Activated T-cell treated with anti-CD3 and anti-CD28 coated beads for 4 hours (primary cell): ENCODE measurements at places on chromosomes 3 and 15.

GRCh38 chr3:45787551-45787950 is 8.8 kb downstream of the SLC6A20 start:
- DNase-seq, result no peak

- DNase-seq, result no peak
These were observed 464.4 kb downstream of the SHQ1 start for GRCh38 chr3:72383883-72384282.

DNA sequence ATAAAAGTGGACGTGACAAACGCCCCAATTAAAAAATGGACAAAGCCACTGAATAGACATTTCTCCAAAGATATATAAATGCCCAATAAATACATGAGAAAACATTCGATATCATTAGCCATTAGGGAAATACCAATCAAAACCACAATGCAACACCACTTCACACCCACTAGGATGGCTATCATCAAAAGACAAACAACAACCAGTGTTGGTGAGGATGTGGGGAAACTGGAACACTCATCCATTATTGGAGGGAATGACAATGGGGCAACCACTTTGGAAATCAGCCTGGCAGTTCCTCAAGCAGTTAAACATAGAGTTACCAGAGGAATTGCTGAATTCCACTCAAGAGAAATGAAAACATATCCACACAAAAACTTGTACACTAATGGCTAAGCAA is 32.4 kb upstream of the FGD5 start:
- no peak for DNase-seq

DNA sequence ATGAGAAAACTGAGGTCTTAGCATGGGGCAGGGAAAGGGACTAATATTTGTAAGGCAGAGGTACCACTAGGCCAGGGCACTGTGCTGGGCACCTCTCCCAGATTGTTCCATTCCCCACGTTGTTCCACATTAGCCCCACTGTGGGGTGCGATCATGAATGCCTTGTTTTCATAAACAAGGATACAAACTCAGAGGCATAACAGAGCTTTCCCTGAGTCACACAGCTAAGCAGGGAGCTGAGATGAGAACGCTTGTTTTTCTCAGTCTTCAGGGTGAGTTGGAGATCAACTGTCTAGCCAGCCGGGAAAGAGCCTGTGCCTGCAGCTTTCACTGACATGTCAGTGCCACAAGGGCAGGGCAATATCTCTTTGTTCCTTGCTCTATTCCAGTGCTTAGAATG is 47.9 kb upstream of the ITGA11 start:
- DNase-seq, result no peak

DNA sequence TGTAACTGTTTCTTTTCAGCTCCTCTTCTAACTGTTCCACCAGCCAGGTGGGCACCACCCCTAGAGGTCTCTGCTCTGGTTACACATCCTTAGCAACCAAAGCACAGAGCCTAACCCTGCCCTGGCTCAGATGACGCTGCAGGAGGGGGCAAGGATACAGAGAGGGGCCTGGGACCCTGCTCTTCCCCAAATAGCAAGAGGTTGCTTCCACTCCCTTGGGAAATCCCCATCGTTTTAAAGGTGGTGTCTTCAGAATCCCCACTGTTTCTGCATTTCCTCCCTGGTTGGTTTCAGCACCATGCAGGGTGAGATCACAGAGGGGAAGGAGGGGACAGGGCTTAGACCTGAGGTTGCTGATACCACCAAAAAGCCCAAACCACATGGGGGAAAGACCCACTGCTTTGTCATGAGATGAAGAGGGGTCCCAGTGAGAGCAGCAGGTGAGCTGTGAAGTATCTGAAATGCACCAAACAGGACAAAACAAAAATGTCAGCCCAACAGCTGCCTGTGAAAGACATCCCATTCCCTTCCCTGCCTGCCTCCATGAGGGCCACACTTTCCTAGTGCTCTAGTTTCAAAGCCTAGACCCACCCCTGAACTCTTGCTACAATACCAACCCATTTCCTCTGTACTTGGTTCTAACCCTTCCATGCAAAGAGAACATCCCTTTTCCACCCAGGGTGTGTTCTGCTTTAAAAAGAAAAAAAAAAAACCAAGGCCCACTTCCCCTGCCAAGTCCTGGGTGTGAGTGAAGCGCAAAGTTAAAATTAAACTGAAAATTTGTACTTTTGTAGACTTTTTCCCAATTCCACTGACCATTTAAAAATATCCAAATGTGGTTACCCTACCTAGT is 29.0 kb downstream of the ANP32A start:
- DNase-seq, result peak; percentile 31

- peak; percentile 11 for DNase-seq
These were observed 87.0 kb upstream of the BOC start for GRCh38 chr3:113124256-113124830.

DNA sequence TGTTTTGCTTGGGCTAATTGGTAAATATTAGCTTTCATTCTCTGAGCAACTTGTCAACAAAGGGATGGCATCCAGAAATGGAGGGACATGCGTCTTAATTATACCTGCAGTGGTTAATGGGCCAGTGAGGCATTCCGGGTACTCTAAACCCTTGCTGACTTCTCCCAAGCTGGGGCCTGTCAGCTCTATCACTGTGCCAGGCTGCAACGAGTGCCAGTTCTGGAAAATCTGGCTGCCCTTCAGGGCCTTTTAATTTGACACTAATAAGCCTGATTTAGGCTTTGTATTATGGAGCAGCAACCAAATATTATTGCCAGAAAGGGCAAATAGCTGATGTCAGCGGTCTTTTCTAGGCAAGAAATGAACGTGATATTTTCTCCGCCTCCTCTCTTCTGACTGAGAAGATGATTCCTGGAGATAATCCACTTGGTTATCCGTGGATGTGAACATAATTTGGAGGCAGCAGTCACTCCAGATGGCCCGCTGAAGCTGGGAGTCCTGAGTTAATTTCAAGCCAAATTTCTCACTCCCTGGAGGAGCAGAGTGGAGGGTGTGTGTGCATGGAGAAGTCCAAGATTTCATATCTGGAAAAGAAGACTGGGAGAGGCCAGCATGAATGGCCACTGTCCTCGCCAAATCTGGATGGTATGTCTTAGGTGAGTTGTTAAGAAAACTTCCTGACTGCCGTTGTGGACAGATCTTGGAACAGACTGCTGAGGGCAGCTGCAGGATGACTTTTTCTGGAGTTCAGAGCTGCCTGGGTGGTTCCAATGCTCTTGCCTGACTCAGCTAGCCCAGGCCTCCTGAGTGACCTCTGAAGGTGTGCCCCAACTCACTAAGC is 44.4 kb upstream of the PSMD6 start:
- no peak for DNase-seq

DNA sequence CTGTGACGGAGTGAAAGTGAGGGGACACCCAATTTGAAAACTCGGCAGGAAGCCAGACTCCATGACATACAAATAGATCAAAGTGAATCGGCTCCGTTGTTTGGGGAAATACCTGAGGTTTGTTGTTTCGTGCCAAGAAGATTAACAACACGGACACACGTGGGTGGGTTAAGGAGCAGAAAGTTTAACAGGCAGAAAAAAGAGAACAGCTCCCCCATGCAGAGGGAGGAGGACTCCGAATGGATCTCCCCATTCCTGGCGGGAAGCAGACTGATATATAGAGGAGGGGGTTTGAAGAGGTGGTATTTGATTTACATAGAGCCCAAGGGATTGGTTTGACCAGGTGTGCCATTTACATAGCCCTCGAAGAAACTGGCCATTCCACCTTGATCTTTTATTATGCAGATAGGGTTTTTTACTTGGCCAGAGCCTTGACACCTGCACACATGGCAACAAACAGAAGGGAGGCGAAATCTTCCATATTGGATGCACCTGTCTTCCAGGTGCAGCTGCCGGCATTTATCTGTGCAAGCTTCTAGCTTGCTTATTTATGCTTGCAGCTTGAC is 4.8 kb upstream of the SACM1L start:
- DNase-seq, result no peak

GRCh38 chr15:43789409-43789808 is 2.7 kb upstream of the SERF2 start:
- DNase-seq, result no peak

DNA sequence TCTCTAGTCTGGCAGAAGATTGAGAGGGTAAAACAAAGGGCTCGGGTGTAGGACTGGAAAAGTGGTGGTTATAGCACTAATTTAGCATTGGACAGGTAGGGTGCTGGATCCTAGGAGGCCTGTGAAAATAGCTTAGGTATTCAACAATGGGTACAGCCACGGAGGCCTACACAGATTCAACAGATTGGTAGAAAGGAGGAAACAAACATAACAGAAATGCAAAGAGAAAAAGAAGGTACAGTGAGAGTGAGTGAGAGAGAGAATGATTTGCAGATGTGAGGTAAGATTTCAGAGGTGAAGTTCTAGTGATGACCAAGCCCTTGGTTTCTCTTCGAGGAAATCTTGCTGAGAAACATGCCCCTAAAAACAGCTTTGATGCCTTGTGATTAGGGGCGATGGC is 37.9 kb downstream of the ADIPOQ start:
- DNase-seq, result no peak

GRCh38 chr3:1346386-1346785 is 253.6 kb downstream of the CNTN6 start:
- DNase-seq, result no peak

GRCh38 chr3:41519746-41520145 is 320.4 kb downstream of the CTNNB1 start:
- DNase-seq, result no peak

DNA sequence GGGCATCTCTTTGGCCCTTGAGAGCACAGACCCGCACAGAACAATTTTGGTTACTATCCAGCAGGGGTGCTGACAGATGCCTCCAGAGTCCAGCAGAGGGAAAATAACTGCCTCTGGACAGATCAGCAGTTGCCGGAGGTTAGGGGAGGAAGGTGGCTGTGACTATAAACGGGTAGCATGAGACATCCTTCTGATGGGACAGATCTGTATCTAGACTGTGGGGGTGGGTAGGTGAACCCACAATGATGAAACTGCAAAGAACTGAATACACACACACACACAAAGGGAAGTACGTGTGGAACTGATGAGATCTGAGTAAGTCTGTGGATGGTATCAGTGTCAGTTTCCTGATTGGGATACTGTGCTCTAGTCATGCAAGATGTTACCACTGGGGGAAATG is 21.2 kb downstream of the ADAMTS7 start:
- DNase-seq, result no peak
